LHCN-M2 (cell line): ENCODE measurements at places on chromosomes 3 and 15. TPM values are rescaled to one million over a fixed set of nuclear protein-coding genes. Genes with fewer than 3 reads are reported as not detected.

The CCDC66 gene
- total RNA-seq = 9.7 and 11.4 TPM in 2 replicates

GRCh38 chr15:101029971-101030661, 111.0 kb downstream of the LRRK1 start:
- DNase-seq = no peak

GRCh38 chr3:37945156-37945806, 45.3 kb upstream of the VILL start:
- no peak for DNase-seq

- peak; percentile 58 for DNase-seq
These were observed 37.9 kb downstream of the CMTM8 start for GRCh38 chr3:32276279-32276841.

The CPB1 gene
- not detected in 2 replicates for total RNA-seq

The MPI gene
- total RNA-seq = 110 and 122 TPM in 2 replicates
